Progenitor cell of endocrine pancreas (in vitro differentiated cells): ENCODE measurements at places on chromosomes 3 and 15.

DNA sequence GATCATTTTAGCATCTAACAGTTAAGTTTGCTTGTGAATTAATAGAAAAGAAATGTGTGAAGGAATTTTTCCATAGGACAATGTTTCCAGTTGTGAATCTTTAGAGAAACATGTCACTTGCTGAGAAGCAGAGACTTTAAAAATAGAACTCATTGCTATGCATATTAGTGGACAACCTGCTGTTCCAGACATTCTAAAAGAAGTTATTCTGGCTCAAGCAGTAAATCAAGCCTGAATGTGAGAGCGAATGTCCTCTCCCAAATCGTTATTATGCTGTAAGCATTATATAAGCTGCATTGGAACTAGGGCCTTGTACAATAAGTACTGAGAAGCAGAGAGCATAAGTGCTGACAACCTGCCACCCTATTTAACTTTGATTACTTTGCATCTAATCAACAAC, 990.9 kb downstream of the PLOD2 start:
- DNase-seq: no peak

- DNase-seq: no peak
Measured at GRCh38 chr3:113275258-113275556, 63.9 kb downstream of the BOC start.

GRCh38 chr15:35705884-35706585, 160.1 kb upstream of the DPH6 start:
- no peak for DNase-seq

DNA sequence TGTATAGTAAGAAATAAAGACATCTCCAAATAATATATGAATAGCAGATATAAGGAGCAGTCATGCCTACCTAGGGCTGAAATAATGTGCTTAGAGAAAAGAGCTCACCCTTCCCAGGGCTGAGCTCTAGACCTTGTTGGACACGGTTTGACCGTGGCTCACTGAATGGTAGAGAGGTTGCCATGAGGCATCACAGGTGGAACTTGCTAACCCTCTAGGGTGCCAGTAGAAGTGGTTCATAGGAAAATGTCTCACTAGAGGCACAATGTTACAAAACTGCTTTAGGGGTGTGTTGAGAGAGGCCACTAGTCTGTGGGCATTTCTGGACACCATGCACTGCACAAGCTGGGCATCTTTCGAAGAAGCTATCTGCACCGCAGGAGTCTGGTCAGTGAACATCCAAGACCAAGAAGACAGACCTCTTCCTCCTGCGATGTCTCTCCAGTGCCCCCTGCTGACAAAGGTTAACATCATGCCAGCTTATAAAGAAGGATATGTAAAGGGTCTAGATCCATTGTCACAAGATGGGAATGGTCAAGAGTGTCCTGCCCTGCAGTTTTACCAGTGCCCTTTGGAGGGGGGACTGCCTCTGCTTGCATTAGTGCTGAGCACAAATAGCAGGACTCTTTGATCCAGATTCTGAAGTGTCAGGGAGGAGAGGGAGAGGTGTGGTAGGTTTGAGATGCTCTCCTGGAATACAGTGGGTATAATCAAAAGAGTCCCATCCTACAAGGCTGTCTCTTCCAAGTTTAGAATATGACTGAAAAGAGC, 266.8 kb downstream of the ZNF385D start:
- DNase-seq: peak; percentile 41

DNA sequence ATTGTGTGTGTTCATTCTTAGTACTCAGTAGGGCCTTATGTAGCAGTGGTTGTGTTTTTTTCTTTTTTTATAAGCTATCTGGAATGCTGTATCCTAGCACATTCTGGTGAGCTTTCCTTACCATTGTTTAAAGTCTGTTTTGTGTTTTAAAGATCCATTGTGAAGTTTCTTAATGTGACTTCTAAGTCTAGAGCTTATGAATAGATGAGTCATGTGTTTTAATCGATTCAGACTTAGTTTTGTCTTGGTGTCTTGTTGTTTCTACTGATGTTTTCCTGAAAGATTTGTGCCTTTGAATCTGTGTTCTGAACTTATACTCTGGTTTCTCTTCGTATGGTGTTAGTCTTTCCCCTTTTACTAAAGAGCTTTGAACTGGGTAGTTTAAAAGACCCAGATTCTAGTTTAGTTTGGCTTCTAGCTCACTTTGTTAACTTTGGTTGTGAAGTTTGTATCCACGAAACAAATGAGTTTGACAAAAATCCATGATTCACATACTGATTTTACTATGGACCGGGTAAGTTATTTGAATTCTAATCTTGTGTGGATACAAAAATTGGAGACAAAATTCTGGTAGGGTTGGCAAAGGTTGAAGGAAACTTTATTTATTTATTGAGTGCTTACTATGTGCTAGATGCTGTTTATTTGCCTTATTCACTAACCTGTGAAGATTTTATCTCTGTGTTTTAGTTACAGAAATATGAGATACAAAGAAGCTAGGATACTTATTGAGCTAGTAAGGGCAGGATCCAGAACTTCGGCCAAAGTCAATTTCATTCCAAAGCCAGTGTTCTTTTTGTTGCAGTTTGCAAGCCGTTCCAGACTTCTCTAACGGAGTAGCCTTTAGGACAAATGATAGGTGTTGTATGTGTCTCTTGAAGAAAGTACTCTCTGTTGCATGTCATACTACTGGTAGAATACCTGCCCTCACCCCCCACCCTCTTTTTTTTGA, 24.8 kb downstream of the AKAP13 start:
- DNase-seq: no peak

DNA sequence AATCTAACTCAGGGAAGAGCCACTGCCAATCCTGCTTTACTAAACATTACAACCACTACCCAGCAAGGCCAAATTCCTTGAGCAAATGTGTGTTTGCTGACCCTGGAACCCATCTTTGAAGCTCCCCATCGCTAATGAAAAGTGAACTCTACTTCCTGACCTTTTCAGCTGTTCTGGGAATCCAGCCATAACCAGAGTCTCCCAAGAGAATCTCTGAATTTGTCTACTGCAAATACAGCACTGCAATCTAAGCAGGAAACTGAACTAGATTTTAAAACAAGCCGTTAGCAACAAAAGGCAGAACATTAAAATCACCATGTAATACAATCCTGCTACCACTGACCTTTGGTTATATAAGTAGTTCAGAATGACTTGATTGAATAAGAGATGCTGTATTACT, 309.2 kb downstream of the MAGI1 start:
- no peak for DNase-seq

DNA sequence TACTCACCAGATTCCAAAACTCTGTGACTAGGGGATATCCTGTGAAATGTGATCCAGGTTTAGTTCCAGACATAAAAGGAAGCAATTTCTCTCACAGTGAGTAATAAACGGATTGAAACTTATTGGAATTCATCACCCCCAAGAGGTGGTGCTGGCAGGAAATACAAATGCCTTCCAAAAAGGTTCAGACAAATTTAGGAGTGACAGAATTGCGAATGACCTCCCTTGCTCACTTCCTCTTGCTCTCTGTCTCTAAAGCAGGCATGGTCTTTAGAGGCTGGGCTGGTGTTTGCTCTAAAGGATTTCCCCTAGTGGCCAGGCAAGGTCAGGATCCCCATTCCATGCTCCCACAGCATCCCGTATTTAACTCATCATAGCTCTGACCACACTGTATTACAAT, 449.4 kb upstream of the PPP2R3A start:
- DNase-seq: no peak

- no peak for DNase-seq
Measured at GRCh38 chr3:186986406-186986805, 56.1 kb downstream of the ST6GAL1 start.

DNA sequence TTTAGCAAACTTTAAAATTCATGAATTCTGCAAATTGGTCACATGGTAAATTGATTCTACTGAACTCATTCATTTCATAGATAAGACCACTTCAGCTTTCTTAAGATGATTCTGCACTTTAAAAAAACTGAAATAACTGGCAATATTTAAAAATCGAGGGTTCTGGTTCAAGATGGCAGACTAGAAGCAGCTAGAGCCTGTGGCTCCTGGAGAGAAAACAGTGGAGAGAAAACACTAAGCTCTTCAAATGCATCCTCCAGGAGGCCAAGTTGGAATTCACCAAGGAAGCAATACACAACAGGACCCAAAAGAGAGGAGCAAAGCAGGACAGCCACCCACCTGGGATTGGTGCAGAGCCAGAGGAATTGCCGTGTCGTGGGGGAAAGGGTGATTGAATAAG, 132.1 kb downstream of the SPATA16 start:
- DNase-seq: no peak

- DNase-seq: no peak
Measured at GRCh38 chr3:141690431-141691072, 47.5 kb upstream of the RNF7 start.

DNA sequence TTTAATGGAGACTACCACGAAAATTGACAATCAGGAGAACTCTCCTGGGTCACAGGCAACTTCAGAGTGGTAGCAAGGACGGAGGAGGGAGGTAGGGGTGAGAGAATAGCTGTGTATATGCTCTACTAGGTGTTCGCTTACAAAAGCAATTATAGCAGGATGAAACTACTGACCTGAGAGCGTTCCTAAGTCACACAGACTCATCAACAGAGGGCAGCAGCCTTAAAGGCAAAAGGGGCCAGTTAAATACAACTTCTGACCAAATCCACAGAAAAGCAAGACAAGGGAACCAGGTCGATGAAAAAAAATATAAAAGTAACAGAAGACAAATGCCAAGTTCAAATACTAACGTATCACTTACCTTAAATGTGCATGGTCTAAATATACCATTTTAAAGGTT, 894.6 kb downstream of the PLOD2 start:
- no peak for DNase-seq

GRCh38 chr3:150736316-150736719, 26.7 kb downstream of the SIAH2 start:
- DNase-seq: no peak

DNA sequence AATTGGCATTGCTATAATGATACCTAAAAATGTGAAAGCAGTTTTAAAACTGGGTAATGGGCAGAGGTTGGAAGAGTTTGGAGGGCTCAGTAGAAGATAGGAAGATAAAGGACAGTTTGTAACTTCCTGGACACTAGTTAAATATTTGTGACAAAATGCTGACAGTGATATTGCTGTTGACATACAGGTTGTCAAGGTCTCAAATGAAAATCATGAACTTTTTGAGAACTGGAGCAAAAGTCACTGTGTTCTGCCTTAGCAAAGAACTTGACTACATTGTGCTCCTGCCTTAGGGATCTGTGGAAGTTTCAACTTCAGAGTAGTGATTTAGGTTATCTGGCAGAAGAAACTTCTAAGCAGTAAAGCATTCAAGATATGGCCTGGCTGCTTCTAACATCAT, 113.7 kb upstream of the CD96 start:
- no peak for DNase-seq

DNA sequence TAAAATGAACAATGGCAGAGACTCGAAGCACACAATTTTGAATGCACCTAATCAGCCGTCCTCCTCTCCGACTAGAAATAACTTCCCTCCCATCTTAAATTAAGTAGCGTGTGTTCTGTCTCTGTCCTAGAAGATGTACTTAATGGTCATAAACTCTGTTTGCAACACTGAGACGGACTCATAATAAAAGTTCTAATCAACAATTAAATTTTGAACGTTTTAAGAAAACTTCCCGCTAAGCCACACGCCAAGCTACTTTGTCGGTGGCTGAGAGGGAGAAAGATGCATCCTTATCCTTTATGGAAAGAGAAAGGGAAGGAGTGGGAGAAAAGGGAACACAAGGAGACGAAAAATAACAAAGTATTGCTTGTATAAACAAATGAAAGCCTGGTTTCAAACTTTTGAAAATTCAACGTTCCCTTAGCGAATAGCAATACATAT, 989 bp downstream of the GNB4 start:
- no peak for DNase-seq

DNA sequence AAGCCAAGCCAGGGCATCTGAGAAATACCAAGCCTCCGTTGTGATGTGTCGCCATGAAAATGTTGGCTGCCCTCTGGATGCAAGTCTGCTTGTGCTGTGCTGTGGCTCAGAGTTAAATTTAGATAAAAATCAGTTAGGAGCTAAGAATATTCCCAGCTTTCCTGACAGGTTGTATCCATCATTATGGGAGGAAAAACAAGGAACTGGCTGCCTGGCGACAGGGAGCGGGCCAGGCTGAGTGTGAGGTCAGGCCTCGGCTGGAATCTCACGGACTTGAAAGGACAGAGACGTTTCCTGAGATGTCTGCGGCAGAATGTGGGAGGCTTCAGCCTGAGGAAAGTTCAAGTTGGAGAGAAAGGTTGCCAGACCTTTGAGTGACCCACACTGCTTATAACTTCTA, 213.8 kb downstream of the THSD4 start:
- DNase-seq: no peak

GRCh38 chr15:31329640-31330010, 3.0 kb downstream of the KLF13 start:
- no peak for DNase-seq

DNA sequence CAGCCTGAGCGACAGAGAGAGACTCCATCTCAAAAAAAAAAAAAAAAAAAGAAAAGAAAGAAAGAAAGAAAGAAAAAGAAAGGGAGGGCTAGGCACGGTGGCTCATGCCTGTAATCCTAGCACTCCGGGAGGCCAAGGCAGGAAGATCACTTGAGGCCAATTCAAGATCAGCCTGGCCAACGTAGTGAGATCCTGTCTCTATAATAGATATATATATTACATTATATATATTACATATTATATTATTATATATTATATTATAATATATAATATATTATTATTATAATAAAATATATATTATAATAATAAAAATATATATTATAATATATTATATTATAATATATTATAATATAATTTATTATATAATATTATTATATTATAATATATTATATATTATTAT, 48.9 kb downstream of the PTPN9 start:
- DNase-seq: no peak

- no peak for DNase-seq
Measured at GRCh38 chr3:105497386-105497785, 130.7 kb downstream of the ALCAM start.

- no peak for DNase-seq
Measured at GRCh38 chr15:48202068-48202467, 4.0 kb upstream of the SLC12A1 start.

- no peak for DNase-seq
Measured at GRCh38 chr3:46953234-46954010, 23.1 kb downstream of the CCDC12 start.
